KBM-7 (cell line): ENCODE measurements at places on chromosomes 2 and 18.

GRCh38 chr2:8234253-8234652 is 447.6 kb upstream of the ID2 start:
- DNase-seq = no peak

DNA sequence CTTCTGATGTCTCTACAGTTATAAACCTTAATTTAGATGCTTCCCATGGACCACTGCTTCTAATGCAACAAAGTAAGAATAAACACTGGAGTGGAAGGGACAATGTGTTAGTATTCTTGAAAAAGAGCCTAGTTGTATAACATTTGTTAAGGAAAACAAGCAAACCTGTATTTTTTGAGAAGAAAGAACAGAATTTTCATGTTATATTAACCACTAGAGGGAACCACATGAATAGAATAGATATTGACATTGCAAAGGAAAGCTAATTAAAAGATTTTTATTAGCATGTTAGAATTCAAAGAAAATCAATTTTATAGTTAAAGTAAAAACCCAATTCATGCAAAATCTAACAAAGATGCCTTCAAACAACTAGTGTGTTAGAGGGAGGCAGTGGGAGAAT is 151.2 kb upstream of the BARD1 start:
- DNase-seq = no peak

GRCh38 chr18:44654573-44654972 is 26.1 kb upstream of the SETBP1 start:
- DNase-seq = no peak

GRCh38 chr2:226142463-226142862 is 657.2 kb downstream of the IRS1 start:
- no peak for DNase-seq

DNA sequence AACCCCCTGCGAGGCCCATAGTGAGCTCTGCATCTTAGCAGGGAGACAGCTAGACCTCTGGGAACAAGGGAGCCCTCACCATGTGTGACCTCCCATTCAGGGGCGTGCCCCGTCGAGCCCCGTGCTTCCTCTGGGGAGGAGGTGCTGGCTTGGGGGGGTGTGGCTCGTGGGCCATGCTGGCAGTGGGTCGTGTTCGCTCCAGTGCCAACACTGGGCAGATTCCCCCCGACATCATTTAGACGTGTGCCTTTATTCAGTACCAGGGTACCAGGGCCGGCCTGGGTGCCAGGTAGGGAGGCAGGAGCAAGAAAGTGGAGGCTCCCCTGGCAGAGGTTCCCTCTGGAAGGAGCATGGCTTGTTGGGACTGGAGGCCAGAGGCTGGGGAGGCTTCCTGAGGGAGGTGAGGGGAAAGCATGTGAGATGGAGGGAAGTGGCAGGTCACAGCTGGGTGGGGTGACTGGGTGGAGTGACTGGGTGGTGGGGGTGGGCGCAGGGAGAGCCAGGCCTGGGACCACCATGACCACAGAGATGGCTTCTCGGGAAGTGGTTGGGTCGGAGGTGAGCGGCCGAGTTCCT is 15.2 kb downstream of the GPC1 start:
- DNase-seq = no peak

GRCh38 chr2:26884486-26884885 is 36.6 kb downstream of the DPYSL5 start:
- no peak for DNase-seq

- no peak for DNase-seq
Observed at GRCh38 chr2:37851428-37851827, 73.7 kb upstream of the RMDN2 start.

DNA sequence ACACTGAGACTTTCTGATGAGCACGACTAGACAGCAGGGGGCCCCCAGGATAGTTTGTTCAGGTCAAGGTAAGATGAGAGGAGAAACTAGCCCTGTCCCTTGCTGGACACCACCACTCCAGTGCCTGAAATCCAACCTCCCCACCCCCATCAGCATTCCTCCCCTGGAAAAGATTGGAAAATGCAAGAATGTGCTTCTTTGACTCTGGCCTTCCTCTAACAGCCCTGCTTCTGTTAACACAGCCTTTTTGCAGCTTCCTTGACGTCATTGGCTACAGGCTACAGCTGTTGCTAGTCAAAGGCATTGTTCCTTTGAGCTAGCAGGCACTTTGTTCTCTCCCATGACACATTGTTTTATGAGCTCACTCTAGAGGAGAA is 20.1 kb upstream of the LTBP1 start:
- DNase-seq = no peak

GRCh38 chr2:238370094-238370822 is 49.9 kb downstream of the TRAF3IP1 start:
- DNase-seq = no peak

GRCh38 chr2:42888321-42889245 is 96.2 kb upstream of the HAAO start:
- no peak for DNase-seq

- DNase-seq = peak; percentile 50
Observed at GRCh38 chr18:31424383-31424988, 23.1 kb upstream of the DSG3 start.

GRCh38 chr2:43444989-43445645 is 150.7 kb downstream of the THADA start:
- no peak for DNase-seq

GRCh38 chr2:235162082-235162836 is 210.4 kb downstream of the SH3BP4 start:
- DNase-seq = no peak

- DNase-seq = peak; percentile 64
Observed at GRCh38 chr2:237774811-237775553, 23.6 kb upstream of the RBM44 start.

DNA sequence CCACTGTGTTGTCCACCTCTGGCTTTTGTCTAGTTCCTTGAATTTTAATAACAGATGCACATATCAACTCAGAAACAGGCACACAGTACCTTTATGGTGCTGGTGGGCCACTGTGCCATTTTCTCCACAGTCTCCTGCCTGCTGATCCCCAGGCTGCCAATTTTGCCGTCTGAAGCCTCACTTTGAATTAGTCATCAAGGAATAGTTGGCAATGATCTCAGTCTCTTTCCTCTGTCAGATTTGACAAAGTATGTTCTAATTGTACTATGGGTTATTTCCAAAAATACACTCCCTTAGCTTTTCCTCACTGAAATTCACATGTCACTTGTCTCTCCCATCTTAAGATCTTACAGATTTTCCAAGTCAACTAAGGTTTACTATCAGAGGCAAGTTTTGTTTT is 140.7 kb downstream of the ZNF516 start:
- no peak for DNase-seq

DNA sequence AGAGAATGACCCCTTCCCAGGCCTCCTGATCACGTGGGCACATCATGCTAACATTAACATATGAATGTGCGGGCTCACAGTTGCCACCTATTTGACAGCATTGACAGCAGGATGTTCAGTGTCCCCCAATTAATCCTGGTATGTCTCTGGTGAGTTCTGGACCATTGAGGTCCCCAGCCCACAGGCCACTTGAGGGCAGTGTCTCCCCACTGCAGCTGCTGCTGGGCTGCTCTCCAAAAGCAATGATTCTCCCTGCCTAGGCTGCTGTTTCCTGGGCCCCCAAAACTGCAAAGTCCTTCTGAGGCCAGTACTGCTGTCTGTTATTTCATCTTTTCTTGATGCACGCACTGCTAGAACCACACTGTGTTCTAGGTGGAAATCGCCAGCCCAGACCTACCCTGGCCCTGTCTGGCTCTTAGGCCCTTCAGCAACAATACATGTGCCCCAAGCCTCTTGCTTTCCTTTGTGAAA is 52.7 kb upstream of the MAPK4 start:
- peak; percentile 18 for DNase-seq

DNA sequence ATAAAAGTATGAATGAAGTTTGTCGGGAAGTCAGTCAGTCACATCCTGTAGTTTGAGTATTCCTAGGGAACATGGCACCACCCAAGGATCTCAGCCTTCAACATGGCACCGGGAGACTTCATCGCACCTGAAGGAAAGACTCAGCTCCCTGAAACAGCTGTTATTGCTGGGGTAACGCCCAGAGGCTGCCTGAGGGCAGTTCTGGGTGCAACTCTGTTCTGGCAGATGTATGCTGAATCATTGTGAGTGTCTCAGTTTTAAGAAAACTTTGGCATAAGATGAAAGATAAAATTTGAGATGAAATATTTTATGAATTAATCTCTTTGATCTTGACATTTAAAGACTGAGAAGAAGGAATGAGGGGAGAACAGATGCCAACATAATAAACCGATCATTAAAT is 49.9 kb upstream of the SERPINB2 start:
- no peak for DNase-seq

DNA sequence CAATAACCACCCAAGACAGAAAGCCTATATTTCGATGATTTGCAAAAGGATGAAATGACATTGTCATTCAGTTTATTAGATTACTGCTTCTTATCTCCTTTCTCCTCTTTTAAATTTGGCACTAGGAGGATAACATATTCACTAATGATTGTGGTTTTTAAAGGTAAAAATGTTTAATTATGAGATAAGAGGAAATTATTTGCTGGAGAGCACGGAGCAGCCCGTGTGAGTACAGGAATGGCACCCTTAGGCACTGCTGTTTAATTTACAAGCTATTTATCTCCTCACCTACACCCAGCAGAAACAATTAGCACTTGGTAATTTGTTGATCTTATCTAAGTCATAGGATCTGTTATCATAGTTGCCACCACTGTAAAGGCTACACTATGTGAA is 87.4 kb upstream of the SP3 start:
- DNase-seq = no peak

DNA sequence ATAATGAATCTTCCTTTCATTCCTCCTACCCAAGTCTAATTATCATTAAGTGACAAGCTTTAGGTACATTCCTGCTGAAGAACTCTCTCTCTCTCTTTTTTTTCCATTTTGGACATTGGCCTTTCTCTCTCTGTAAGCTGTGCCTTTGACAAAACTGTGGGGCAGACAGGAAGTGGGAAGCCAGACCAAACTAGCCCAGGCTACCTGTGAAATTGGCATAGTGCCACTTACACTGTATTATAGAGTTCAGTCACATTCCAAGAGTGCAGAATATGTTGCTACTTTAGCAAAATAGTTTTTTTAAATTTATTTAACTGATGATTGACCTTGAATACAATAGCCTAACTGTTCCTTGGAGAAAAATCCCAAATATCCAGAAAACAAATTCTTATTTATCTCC is 381.5 kb upstream of the ETAA1 start:
- no peak for DNase-seq

DNA sequence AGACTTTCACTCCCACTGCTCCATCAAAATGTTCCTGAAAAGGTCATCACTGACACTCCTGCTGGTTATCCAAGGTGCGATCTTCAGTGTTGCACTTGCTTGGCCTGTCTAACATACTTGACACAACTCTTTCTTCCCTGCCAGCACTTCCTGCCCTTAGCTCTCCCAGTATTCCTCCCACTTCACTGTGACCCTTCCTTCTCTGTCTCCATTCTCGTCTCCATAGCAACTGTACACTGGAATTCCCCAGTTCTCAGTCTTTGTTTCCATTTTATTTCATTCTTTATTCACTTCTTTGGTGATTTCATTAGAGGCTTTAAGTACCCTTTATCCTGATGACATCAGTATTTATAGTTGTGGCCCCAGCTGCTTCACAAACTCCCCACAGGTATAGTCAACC is 333.0 kb downstream of the IRS1 start:
- DNase-seq = no peak

DNA sequence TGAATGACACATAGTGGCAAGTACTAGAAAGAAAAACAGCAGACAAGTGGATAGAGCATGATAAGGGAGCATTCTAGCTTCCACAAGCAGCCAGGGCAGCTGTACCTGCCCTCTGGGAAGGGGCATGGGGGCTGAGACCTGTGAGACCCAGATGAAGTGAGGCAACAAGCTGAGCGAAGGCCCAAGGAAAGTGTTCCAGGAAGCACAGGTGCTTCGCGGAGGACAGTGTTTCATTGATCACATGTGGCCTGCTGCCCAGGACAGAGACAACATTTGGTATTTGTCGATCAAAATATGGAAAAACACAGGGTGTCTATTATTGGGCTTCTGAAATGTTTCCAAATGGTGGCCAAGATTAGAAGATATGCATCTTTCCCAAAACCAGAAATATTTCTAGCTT is 149.1 kb downstream of the ZNF516 start:
- DNase-seq = no peak

- DNase-seq = no peak
Observed at GRCh38 chr18:58975296-58975695, 110.6 kb downstream of the ZNF532 start.

DNA sequence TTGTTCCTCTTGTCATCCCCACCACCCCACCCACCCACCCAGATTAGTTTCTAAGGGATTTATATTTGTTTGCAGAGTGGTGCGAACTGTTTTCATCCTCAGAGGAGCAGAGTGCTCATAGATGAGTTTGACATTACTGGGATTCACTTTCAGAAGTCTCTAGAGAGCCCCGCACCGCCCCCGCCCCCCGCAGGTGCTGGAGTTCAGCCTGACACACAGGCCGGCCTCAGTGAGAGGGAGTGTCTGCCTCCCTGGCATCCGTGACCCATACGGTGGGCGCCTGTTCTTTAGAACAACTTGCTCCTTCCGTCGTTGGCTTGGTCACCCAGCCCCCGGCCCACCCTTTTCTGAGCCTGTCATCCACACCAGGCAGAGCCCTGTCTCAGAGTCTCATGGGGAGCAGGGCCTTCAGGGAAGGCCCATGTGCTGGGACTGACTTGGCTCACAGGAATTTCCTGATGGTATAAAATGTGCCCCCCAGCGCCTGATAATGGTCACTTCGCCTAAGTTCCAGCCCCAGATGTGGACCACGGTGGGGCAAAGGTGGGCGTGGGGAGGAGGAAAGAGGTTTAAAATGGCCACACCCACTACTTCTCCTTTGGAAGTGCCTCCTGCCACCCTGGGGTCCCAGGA is 44.3 kb downstream of the HPCAL1 start:
- no peak for DNase-seq

DNA sequence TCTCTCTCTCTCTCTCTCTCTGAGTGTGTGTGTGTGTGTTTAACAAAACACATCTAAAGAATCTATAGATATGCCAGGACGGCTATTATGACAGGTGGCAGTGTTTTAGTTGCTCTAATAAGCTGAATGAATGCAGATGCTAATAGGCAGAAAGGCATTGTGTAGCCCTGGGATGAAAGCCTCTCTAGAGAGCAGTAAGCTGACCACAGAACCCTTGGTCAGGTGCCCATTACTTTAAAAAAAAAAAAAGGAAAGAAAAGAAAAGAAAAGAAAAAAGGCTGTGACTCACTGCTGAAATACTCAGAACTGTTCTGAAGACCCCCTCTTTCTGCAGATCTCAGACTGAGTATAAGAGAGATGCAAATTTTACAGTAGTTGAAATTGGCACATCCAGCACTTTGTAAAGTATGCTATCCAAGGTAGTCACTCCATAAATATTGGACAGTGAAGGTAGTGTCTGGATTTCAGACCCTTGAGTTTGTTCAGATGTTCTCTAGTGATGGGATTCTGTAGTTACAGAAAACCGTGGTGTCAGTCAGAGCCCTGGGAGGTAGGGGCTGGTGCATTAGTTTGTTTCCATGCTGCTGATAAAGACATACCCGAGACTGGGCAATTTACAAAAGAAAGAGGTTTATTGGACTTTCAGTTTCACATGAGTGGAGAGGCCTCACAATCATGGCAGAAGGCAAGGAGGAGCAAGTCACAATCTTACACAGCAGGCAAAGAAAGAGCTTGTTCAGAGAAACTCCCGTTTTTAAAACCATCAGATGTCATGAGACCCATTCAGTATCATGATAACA is 30.9 kb downstream of the OSBPL6 start:
- DNase-seq = no peak
